Suprapubic skin (tissue), 4 donors: ENCODE measurements at places on chromosomes 5 and 9.

- no peak for DNase-seq
Observed at GRCh38 chr5:32960340-32961058, 249.4 kb downstream of the NPR3 start.

DNA sequence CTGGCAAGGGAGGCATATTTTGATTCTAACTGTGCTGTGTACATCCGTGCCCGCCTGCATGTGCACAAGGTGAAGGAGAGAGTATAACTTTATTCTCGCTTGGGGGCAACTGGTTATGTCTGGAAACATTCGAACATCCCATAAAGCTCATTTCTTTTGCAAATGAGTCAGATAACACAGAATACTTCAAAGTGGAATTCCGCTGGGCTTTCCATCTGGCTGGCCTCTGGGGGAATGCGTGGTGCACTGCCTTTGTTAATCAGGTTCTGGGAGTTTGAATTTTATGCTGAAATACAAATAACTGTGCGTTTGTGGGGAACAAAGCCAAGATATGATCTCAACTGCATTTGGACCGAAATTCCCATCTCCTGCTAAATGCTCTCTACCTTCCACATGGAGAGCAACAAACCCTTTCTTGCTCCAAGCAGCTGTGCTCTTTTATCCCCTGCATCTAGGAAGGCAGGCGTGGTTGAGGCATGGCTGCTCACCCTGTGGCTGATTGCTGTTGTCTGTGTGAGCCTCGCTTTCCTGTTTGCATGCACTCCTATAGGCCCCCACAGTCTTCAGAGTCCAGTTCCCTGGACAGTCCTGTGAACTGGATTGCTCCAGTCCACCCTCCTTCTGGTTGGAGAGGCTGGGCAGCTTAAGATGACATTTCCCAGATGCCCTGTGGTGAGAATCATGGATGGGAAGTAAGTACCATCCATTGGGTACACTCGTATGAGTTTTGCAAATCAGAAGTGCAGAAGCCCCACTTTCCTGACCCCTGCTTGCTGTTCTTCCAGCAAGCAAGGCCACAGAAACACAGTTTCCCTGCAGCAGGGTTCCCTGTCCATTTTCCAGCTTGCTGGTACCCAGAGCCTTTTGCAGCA is 82.9 kb upstream of the ALDH1B1 start:
- no peak for DNase-seq

GRCh38 chr5:32059761-32060530 is 114.2 kb downstream of the GOLPH3 start:
- DNase-seq, result no peak

GRCh38 chr5:72159501-72159911 is 52.2 kb downstream of the MAP1B start:
- no peak for DNase-seq

- no peak for DNase-seq
Observed at GRCh38 chr9:90637626-90638025, 5.0 kb downstream of the DIRAS2 start.

DNA sequence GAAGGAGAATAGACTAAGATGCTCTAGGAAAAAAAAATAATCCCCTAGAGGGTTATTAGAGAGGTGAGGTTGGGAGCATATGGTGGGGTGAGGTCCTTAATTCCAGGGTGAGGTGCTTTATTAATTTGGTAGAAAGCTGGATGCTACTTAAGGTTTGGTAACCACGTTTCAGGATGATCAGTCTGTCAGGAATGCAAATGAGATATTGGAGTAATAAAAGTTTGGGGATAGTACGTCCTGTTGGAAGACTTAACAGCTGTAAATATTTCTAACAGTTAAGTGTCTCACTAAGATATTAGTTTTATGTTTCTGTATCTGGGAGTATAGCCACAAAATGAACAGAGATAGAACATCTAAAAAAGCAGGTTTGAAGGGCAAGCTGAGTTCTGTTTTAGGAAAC is 578.9 kb downstream of the CETN3 start:
- no peak for DNase-seq
